ENCODE measurements at places on chromosomes 4 and X.

GRCh38 chr4:99436462-99436861 is 1.3 kb upstream of the ADH7 start:
- no peak for DNase-seq

DNA sequence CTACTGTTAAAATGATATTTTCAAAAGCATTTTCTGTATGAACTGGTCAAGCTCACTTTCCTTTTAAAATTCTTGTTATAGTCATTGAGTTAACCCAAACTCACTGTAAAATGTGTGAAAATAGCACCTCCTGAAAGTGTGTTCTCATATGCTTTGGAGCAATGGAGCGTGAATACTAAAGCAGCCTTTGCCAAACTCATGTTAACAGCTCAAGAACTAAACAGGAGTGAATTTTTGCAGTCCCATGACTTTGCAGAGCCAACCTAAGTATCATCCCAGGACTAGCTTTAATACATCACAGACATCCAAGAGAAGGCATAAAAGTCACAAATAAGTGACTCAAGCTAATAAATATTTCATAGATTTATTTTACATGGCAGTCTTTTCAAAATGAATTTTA is 2.3 kb downstream of the AMMECR1 start:
- no peak for DNase-seq

- no peak for DNase-seq
Measured at GRCh38 chrX:41086627-41086932, 1.3 kb downstream of the USP9X start.

DNA sequence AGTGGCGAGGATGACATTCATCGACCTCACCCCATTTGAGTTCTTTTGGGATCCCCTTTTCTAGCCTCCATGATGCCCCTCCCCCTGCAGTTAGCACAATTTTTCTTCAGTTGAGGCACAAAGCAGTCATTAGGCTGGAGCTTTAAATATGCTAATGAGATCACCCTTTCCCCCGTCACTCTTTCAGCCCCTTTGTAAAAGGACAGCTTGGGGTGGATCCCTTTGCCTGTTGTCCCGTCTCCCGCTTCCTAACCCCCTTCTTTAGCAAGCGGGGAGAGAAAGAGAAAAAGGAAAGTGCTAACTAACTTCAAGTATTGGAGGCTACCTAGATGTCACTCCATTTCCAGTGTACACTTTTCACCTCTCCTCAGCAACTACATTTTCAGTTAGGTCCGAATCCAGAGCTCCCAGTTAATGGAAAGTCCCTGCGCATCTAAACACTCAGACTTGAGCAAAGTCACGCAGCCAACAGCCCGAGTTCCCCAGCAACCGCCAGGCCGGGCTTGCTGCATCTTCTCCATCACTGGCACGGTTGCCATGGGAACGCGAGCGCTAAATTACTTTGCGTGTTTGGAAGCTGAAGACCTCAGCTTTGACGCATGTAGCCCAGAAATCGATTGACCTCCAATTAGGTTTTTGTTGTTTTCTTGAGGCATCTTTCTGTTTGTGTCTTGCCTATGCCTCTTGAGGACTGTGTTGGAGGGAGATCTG is 76.8 kb downstream of the RTL5 start:
- no peak for DNase-seq

DNA sequence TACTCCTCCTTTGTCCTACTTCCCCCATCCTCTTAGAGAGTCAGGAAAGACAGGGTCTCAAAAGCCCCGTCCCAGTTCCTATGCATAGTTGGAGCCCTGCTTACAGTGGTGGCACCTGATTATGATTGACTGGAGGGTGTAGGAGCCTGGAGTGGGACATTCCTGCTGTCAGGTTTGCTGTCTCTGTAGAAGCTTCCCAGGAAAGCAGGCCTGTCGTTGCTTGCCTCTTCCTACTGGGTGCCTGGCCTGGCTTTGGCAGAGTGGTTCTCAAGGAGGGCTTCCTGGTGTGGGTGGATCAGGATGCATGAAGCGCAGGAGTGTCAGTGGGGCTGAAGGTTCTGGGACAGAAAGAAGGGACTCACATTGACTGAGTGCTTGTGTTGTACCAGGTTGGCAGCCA is 4.8 kb downstream of the MAGED2 start:
- no peak for DNase-seq

GRCh38 chr4:2462218-2462991 is 6.5 kb upstream of the RNF4 start:
- DNase-seq = peak; percentile 90

GRCh38 chrX:150753968-150754367 is 60.8 kb downstream of the MTMR1 start:
- no peak for DNase-seq

- DNase-seq = no peak
Measured at GRCh38 chrX:9867226-9867625, 81.0 kb downstream of the SHROOM2 start.

GRCh38 chrX:39070009-39070408 is 268.8 kb downstream of the MID1IP1 start:
- DNase-seq = no peak

- no peak for DNase-seq
Measured at GRCh38 chr4:85812776-85813175, 337.8 kb downstream of the ARHGAP24 start.

DNA sequence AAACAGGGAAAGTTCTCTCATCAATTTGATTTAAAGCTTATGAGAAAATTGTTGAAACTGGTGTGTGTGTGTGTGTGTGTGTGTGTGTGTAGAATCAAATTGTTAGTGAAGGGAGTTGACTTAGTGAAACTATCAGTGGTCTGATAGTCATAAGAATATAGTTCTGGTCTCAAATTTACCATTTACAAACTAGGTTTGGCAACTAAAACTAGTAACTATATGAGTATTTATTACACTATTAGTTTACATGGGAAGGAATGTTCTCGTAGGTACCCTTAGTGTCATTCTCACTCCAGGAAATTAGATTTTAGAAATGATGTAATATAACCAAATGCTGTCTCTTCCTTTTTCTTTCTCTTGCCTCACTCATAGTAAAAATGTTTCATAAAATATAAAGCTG is 11.9 kb downstream of the SULT1E1 start:
- DNase-seq = no peak

GRCh38 chr4:183492791-183493222 is 12.1 kb upstream of the ING2 start:
- no peak for DNase-seq

GRCh38 chr4:105451346-105451745 is 22.5 kb downstream of the PPA2 start:
- no peak for DNase-seq

DNA sequence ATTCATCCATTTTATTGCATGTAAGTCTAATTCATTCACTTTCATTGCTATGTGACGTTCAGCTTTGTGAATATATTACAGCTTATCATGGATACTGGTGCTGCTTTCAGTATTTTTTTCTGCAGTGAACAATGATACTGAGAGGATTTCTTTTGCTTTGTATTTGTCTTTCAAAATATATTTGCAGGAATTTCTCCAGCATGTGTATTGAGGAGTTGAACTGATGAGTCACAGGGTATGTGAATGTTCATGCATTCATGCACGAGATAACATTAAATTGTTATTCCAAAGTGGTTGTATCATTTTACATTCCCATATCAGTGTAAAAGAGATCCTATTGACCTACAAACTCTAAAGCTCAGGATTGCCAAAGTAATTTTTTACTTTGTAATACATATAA is 283.8 kb upstream of the ARSJ start:
- DNase-seq = no peak

DNA sequence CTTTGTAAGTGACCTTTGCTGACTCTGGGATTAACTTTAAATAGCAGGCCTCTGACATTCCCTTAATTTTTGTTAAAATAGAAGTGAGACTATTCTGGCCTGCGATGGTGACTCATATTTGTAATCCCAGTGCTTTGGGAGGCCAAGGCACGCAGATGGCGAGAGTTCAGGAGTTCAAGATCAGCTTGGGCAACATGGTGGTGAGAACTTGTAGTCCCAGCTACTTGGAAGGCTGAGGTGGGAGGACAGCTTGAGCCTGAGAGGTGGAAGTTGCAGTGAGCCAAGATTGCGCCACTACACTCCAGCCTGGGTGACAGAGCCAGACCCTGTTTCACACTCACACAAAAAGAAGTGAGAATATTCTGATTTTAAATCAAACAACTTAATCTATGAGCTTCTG is 27.3 kb downstream of the ZNF330 start:
- peak; percentile 22 for DNase-seq

DNA sequence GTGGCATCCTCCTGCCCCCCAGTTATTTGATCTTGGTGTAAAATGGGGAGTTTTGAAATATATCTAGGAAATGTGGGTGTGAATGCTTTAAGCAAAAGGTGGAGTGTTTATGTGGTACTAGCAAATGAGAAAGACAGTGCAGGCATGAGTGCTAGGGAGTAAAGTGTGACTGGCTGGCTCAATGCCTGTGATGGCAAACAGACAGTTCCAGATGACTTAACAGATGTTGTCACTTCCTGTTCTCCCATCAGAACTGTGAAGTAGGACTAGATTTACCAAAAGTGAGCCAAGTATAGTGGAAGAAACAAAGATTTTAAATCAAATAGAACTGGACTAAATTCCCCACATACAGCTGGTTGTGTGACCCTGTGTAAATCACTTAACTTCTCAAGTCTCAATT is 8.4 kb upstream of the AMOT start:
- peak; percentile 29 for DNase-seq

GRCh38 chr4:134320048-134320447 is 118.5 kb upstream of the PABPC4L start:
- no peak for DNase-seq

GRCh38 chr4:7812921-7813320 is 126.7 kb downstream of the AFAP1 start:
- DNase-seq = no peak

DNA sequence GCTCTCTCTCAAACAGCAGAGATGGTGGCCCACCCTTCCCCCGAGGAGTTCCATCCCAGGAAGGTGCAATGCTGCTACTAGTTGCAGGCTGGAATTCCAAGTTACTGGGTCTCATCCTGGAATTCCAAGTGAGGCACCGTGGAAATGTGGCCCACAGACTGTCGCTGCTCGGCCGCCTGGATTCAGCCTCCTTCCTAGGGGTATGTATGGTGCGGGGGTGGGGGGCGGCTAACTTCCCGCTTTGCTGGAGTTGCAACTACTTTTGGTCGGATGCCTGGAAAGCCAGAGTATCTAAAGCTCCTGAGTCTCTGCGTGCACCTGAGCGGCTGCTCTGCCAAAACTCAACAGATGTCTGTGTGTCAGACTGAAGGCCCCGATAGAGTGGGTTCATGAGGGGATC is 1146.2 kb downstream of the RPA4 start:
- no peak for DNase-seq

GRCh38 chrX:48493890-48494364 is 14.9 kb upstream of the PORCN start:
- peak; percentile 25 for DNase-seq

DNA sequence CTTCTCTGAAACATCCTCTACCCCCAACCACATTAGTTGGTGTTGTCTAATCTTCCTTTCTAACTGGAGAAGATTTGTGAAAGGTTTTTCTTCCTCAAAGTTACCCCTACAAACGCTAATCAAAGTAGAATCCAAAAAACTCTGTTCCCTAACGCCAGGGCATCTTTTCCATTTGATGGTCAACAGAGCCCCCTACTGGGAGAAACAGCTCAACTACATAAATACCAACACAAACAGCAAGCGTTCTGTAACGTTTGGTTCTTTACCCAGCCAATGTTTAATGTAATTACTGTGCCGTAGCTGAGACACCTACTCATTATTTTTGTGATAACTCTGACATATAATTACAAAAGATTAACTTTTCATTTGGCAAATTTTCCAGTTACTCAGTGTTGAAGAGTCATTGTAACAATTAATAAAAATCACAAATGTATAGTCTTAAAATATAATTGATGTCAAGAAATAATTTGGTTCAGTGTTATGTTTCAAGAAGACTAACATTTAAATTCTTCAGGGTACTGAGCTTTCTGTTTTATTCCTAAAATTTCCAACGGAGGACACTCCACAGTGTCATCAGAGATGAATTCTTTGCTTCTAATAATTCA is 94.9 kb upstream of the TBC1D9 start:
- peak; percentile 82 for DNase-seq

DNA sequence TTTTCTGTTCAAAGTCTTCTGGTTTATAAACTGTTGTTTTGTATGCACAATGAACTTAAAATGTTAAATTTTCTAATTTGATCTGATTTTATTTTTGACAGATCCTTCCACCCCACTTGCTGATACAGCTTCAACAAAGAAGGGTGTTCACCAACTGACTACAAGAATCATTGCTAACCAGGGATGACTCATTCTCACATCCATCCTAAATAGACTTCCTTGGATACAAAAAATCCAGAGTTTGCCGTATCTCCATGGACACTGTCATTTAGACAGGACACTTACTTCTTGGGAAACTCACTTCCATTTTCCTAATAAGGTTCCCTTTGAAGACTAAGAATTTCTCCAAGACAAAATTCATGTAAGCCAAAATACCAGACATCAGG is 111.6 kb upstream of the NWD2 start:
- no peak for DNase-seq

DNA sequence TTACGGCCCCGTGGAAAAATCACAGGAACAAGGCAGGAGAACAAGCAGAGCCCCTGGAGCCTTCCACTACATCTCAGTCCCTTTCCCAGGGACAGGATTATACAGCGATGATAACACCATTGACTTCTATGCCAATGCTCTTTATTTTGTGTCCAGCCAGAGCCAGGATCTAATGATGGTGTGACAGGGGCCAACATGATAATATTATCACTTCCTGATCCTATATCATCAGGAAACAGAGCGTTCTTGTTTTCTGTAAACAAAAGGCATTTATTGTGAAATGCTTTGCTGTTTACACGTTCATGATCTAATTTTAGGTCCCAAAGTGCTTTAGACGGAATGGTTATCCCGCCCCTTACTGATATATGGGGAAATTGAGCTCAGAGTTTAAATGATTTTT is 12.8 kb downstream of the TMPRSS11E start:
- no peak for DNase-seq

DNA sequence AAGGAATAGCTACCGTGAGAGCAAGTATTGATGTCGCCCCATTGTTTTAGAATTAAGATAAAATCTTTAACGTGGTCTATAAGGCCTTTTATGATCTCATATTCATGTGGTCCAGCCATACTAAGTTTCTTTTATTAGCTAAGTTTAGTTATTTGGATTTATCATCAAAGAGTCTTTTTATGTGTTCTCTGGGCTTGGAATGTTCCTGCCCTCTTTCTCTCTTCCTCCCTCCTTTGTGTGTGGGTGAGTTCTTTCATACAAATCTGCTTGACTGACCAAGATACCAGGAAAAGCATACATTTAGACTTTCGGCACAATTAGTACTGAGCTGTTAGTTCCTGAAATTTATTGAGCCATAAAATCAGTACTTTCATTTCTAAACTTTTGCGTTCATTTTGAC is 11.3 kb downstream of the TDO2 start:
- DNase-seq = no peak

DNA sequence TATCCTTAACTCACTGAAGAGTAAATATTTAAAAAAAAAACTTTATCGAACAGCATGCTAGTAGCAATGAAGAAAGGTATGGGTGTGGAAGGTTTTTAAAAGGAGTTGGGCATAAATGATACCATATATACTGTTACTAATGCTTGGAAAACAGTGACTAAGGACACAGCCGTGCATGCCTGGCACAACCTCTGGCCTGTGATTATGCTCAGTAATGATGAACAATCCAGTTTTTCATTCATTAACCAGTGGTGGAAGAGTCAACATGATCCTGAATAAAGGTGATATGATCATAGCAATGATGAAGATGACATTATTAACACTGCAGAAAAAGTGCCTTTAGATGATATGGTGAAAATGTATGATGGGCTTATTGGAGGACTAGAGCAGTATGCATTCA is 43.9 kb upstream of the GPR50 start:
- DNase-seq = no peak

GRCh38 chr4:146148021-146148420 is 27.5 kb upstream of the LSM6 start:
- no peak for DNase-seq

- DNase-seq = no peak
Measured at GRCh38 chr4:69060651-69061308, 35.5 kb upstream of the UGT2B7 start.
